ENCODE measurements at places on chromosomes 3 and 15.

DNA sequence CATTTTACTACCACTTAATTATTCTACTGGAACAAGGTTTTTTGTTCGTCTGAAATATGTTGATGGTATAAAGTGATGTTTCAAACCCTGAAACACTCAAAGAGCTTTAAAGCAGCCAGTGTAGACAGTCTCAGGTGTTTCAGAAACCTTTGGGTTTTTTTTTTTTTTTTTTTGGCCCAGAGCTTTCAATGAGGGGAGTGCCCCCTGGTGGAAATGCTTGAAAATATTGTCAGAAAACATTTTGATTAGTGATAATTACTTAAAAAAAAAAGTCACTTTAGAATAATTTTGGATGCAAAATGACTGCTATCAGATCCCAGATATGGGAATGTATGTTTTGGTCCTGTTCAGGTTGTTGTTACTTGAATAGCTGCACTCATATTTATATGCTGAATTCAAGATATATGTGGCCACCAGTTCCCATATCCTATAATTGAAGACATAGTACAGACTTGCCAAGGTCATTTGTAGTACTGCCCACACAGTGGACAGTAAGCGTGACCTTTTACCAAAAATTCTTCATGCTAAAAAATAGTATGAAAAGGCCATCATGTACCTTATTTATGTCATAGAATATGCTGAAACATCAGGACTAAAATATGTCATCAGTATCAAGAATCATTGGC is 35.9 kb downstream of the SATB1 start:
- DNase-seq, result peak; percentile 10

- DNase-seq, result no peak
Measured at GRCh38 chr3:87358066-87358465, 81.7 kb upstream of the POU1F1 start.

- DNase-seq, result peak; percentile 79
Measured at GRCh38 chr3:149783576-149783975, 8.8 kb downstream of the ANKUB1 start.

DNA sequence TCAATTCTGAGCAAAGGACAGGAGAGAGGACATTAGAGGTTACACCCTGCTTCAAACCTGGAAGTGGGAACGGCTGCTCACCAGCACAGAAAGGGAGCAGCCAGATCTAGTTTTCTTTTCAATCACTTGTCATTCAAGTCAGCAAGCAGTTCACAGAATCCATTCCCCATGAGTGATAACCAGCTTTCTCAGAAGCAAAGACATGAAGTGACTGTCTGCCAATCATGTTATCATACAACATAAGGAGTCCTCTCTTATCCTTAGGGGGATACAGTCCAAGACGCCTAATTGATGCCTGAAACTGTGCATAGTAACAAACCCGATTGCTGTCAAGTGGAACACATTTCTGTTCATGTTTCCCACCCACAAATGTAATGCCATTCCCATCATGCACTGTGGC is 54.7 kb downstream of the FAM98B start:
- no peak for DNase-seq

- DNase-seq, result no peak
Measured at GRCh38 chr15:79919090-79919748, 22.4 kb upstream of the MTHFS start.

DNA sequence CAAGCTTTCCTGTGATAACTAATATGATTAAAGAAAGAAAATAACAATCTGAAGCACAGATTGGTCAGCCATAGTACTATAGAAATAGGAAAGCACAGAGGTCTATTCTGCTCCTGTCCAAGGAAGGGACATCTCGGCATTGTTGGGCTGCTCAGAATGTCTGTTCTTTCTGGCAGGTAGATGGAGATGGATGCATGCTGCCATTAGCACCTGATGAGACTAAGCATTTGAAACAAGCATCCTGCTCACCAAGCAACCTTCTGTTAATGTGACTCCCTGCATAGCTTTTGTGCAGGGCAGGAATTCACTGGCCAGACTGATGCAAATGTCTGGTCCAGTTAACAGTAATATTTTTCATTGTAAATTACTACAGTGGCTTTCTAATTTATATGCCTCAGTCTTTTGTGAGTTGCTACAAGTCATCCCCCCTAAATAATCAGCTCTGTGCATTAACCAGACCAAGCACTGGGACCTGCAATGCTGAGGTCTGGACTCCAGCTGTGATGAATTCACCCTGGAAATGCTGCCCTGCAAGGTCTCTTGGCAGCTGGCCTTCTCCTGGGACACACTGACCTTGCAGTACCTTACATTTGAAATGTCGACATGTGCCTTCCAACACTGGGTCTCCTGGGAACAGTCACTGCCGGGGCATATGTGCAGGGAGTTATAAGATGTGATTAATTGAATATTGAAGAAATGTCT is 1123.7 kb downstream of the IGSF11 start:
- no peak for DNase-seq

GRCh38 chr3:44045476-44046275 is 196.0 kb upstream of the TOPAZ1 start:
- no peak for DNase-seq

- DNase-seq, result no peak
Measured at GRCh38 chr3:101821503-101821902, 27.8 kb upstream of the NFKBIZ start.

Data from AG20443 (cell line).